ENCODE measurements at places on chromosomes 3 and 15. TPM values are rescaled to one million over a fixed set of nuclear protein-coding genes. Genes with fewer than 3 reads are reported as not detected.

DNA sequence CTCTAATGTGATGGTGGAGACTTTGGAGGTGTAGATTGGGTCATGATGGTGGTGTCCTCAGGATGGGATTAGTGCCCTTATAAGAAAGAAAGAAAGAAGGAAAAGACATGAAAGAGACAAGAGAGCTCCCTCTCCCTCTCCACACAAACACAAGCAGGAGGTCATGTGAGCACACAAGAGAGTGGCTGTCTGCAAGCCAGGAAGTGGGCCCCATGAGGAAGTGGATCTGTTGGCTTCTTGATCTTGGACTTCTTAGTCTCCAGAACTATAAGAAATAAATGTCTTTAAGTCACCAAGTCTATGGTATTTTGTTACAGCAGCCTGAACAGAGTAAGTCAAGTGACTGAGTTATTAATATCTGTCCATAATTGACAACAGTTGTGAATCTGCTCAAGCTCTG is 17.1 kb downstream of the IQCB1 start:
- DNase-seq: no peak
- H3K36me3 ChIP-seq: peaks cover 54% of the 10 kb centered on the region
- no peak overlapping the region for H3K27ac ChIP-seq
- H3K4me1 ChIP-seq: peaks cover 29% of the 10 kb centered on the region

The SERPINI2 gene
- not detected for total RNA-seq

DNA sequence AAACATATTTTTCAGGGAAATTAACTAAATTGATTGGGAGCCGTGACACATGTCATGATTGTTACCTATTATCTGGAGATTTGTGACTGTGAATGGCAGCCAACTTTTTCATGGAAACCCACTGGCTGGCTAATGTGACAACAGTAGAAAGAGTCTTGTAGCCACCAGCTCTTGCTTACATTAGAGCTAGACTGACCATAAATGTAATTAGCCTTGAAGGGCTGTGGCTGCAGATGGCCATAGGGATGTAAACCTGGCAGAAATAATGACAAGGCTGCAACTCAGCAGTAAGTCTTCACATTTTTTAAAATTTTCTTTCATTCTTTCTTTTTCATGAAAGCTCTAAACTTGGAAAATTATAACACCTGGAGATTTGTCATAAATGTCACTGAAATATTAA is 168.2 kb upstream of the ROBO2 start:
- H3K4me1 ChIP-seq: no peaks in the 10 kb centered on the region
- no peaks in the 10 kb centered on the region for H3K36me3 ChIP-seq
- H3K27ac ChIP-seq: no peak overlapping the region
- no peak for DNase-seq
- no peak overlapping the region for H3K4me3 ChIP-seq

DNA sequence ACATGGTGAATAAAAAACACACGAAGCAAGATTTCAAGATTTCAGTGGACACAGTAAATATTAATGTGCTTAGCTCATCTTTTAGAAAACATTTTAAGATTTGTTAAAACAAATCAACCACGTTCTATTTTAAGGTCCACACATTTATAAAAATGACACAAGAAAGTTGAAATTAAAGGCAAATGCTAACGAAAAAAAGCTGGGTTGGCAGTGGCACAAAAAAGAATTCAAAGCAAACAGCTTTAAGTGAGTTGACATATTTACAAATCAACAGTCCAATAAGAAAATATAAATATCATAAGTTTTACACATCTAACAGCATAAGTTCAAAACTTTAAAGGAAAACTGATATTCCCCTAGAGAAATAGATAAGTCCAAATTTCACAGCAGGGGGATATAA is 430.4 kb upstream of the CCDC54 start:
- no peak overlapping the region for H3K27ac ChIP-seq
- DNase-seq: no peak
- H3K36me3 ChIP-seq: no peaks in the 10 kb centered on the region

DNA sequence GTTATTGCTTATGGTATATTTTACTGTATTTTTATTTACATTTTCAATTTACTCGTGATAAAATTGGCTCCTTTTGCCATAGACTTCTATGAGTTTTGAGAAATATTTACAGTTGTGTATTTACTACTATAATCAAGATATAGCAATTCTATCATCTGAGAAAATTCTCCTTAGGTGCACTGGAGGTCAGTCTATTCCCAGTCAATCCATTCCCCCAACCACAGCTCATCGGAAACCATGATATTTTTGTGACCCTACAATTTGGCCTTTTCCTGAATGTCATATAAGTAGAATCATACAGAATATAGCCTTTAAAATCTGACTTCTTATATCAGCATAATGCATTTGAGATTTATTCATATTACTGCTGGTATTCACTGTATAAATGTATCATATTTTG is 114.7 kb upstream of the LRTM1 start:
- H3K36me3 ChIP-seq: no peaks in the 10 kb centered on the region
- H3K27me3 ChIP-seq: no peaks in the 10 kb centered on the region
- H3K4me1 ChIP-seq: no peaks in the 10 kb centered on the region

The RTP3 gene
- total RNA-seq: not detected

GRCh38 chr15:83602021-83602420 is 51.9 kb upstream of the ADAMTSL3 start:
- H3K36me3 ChIP-seq: peaks cover 2% of the 10 kb centered on the region
- no peak overlapping the region for H3K27ac ChIP-seq
- no peaks in the 10 kb centered on the region for H3K4me1 ChIP-seq
- no peak for DNase-seq
- H3K4me3 ChIP-seq: no peak overlapping the region
- peaks cover 14% of the 10 kb centered on the region for H3K27me3 ChIP-seq

The EOGT gene
- total RNA-seq: 16.8 TPM

DNA sequence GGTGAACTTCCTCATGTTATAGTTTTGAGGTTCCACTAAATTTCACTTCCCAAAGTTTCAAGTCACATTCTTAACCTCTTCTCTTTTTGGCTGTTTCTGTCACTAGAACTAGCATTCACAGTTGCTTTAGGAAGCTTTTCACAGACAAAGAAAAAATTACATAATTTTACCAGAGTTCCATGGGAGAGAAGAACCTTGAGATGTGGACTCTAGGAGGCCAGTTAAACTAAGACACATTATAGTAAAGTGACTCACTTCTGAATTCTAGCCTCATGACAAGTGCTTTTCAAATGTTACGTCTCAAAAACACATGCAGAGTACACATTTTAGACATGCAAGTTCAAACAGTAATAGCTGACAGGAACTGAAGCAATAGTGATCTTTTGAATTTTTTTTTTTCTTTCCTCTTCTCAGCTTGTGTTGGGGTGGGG is 39.9 kb upstream of the LRTM1 start:
- no peaks in the 10 kb centered on the region for H3K27me3 ChIP-seq
- no peak for DNase-seq
- no peak overlapping the region for H3K4me3 ChIP-seq
- H3K27ac ChIP-seq: no peak overlapping the region
- H3K36me3 ChIP-seq: no peaks in the 10 kb centered on the region

DNA sequence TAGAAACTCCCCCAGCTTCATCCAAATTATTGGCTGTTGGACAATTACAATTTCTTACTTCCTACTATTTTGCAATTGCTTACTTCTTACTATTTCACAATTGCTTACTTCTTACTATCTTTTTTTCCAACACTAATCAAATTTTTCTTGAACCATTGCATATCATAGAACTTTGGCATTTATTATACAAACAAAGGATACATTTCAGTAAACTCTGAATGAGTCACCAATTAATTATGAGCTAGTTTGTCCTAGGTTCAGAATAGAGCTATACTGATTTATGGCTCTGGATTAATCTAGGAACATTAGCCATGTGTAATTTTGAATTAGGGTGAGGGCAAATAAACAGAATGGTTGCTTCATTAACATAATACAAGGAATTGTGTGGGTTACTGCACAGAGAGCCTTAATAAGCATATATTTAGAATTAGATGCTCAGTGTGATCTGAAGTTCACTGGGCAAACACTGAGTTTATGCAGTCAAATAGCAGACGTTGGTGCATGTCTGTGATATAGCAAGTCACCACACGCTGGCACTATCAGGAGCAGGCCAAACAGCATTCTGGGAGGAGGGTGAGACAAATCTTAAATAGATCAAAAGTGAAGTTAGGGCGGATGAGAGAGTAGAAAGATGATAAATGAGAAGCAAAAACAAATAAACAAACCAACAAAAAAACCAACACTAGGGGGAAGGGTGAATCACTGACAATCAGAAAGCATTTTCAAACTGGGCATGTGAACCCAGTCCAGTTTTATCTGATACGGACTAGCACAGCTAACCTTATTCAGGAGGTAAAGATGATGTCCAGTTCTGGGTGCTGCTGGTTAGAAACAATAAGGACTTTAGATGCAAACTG is 21.5 kb downstream of the GABRR3 start:
- no peak overlapping the region for H3K27ac ChIP-seq
- H3K4me1 ChIP-seq: peaks cover 7% of the 10 kb centered on the region
- no peak overlapping the region for H3K4me3 ChIP-seq
- no peak for DNase-seq
- H3K27me3 ChIP-seq: no peaks in the 10 kb centered on the region

The OSTN gene
- total RNA-seq: not detected

DNA sequence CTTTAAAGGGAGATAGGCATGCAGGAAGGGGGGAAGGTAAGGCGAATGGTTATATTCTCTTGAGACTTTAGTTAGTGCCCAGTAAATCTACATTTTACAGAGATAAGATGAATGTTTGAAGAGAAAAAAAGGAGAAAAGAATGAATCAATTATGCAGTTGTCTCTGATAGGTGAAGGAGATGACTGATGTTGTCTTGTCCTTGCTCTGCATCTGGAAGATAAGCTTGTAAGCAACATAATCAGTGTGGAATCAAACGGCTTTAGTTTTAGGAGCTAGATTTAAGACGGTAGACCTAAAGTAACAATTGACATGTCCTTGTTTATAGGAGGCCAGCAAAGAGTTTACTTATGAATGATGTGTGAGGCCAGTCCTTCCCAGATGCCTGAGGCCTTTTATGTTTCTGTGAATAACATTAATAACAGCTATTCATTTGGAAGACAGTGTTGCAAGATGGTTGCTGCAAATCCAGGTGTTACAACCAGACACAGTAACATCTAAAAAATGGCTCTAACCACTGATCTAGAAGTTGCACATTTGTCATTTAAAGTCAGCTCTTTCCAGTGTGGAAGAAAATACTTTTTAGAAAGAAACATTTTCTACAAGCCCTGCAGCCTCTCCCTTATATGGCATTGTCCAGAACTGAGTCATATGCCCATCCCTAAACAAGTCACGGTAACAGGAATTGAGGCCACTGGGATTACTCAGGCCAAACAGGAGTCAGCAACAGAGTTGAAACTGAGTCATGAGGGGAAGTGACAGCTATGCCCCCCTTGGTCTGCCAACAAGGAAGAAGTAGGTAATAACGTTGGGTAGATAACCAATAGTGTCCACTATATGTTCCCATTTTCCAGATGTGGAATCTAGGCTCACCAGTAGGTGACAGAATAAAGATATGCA is 77.5 kb upstream of the FBN1 start:
- no peak for DNase-seq
- H3K36me3 ChIP-seq: peaks cover 3% of the 10 kb centered on the region
- no peak overlapping the region for H3K4me3 ChIP-seq
- H3K4me1 ChIP-seq: peaks cover 7% of the 10 kb centered on the region

- H3K4me3 ChIP-seq: no peak overlapping the region
- no peak overlapping the region for H3K27ac ChIP-seq
- no peak for DNase-seq
- no peaks in the 10 kb centered on the region for H3K36me3 ChIP-seq
- H3K27me3 ChIP-seq: no peaks in the 10 kb centered on the region
Measured at GRCh38 chr3:23258110-23258509, 55.0 kb downstream of the UBE2E2 start.

The TSC22D2 gene
- total RNA-seq: 20.9 TPM
